ENCODE measurements at places on chromosomes 12 and 14. TPM values are rescaled to one million over a fixed set of nuclear protein-coding genes. Genes with fewer than 3 reads are reported as not detected.

DNA sequence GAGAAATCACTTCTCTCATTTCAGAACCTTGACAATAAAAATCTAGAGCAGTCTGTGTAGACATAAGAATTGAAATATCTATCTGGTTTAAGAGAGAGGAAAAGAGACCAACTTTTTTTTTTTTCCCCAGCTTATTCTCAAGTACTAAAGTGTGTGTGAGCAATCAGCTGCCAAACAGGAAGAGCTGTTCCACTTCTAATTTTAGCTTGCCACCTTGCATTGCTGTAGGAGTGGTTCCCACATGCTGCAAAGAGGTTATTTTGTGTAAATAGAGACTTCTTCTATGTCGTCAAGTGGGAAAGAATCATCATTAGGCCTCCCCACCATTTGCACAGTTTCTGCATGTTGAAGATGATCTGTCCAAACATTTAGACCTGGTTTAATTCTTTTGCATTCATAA is 142.6 kb downstream of the NPAS3 start:
- no peak for DNase-seq

DNA sequence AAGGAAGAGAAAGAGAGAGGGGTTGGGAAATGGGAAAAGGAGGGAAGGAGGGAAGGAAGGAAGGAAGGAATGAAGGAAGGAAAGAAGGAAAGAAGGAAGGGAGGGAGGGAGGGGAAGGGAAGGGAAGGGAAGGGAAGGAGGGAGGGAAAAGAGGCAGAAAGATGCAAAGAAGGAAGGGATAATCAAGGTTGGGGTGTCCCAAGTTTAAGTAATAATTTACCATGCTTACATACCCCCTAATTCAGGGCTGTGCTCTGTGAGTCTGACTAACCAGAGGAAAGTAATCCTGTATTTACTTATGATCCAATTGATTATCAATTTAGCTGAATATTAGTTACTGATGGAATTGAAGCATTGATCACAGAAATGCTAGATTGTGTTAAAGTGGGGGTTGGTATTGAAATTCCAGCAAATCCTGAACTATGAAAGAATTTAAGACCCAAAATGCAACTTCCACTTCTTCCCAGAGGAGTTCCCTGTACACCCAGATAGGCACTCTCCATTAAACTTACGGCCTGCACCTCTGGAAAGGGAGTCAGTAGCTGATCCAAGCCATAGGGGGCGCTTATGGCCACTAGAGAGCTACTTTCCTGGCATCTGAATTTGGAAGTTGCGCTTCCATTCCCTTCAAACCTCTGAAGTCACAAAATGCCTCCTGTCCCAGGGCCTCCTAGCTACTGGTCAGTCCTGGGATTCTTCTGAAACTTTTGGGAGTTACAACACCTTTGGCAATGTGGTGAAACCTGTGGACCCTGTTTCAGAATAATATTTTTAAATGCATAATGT is 162.7 kb upstream of the PWP1 start:
- DNase-seq: no peak

- DNase-seq: no peak
Measured at GRCh38 chr12:93256256-93256969, 121.3 kb upstream of the NUDT4 start.

DNA sequence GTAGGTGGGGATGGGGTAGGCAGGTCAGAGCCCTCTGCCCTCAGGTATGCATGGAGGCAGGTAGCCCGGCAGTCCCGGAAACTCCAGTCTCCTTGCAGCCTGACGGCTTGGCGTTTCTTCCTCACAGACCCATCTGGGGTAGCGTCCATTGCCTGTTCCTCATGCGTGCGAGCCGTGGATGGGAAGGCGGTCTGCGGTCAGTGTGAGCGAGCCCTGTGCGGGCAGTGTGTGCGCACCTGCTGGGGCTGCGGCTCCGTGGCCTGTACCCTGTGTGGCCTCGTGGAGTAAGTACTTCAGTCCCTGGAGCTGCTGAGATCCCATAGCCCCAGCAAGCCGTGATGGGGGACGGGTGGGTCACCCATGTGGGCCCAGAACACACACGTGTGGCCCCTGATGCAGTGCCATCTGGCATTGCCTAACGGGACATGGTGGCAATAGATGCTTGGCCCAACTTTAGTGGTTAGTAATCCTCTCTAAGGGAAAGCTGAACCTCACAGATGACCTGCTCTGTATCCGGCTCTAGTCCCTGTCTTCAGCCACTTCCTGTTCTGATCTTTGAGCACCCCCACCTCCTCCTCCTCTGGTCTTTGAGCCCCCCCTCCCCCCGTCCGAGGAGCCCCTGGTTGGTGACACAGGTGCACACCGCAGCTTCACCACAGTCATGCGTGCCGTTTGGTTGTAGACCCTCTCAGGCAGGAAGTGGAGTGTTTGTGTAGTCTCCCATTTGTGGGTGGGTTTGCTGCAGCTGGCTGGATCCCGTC is 3.7 kb downstream of the SIVA1 start:
- no peak for DNase-seq

The GPR162 gene
- total RNA-seq: 1.2 TPM
